NCI-H1694 (cell line): ENCODE measurements at places on chromosomes 3 and 15.

GRCh38 chr15:96595951-96596350 is 265.5 kb downstream of the NR2F2 start:
- DNase-seq = no peak

GRCh38 chr15:67900621-67901147 is 60.8 kb upstream of the RNU6-1 start:
- DNase-seq = no peak

- no peak for DNase-seq
Measured at GRCh38 chr3:102026656-102027055, 177.3 kb downstream of the NFKBIZ start.

- no peak for DNase-seq
Measured at GRCh38 chr3:183477801-183478456, 49.5 kb upstream of the MCF2L2 start.

GRCh38 chr3:152842413-152842812 is 7.5 kb downstream of the P2RY1 start:
- no peak for DNase-seq

DNA sequence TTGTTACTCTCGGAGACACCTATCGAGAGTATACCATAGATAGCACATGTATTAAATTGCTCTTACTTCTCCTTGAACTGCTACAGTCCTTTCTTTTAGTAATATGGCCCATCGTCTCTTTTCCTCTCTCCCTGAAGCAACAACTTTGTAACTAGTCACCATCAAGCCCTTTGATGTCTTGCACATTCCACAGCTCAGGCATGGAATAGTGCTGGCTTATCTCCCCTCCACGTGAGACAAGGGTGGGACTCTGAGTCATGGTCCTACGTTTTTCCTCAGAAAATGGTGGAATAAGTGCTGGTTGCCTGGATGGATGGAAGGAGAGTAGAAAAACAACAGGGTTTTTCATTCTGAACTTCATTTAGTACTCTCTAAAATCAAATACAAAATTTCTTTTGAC is 163.3 kb upstream of the MBNL1 start:
- no peak for DNase-seq

DNA sequence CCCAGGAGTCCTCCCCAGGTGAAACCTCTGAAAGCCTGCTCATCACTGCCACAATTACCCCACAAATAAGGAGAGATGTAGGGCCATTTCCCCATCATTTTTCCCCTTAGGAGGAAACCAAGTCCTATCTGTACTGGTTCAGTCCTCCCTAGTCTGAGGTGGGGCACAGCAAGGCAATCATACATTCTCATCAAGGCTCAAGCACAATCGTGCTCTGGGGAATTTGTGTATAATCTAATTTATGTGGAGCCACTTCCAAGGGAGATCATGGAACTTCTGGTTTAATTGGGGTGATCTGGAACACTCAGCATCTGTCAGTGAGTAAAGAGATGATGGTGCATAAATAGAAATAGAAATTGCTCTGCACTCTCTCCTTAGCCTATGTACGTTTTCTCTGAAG is 546.9 kb downstream of the IGSF11 start:
- no peak for DNase-seq

DNA sequence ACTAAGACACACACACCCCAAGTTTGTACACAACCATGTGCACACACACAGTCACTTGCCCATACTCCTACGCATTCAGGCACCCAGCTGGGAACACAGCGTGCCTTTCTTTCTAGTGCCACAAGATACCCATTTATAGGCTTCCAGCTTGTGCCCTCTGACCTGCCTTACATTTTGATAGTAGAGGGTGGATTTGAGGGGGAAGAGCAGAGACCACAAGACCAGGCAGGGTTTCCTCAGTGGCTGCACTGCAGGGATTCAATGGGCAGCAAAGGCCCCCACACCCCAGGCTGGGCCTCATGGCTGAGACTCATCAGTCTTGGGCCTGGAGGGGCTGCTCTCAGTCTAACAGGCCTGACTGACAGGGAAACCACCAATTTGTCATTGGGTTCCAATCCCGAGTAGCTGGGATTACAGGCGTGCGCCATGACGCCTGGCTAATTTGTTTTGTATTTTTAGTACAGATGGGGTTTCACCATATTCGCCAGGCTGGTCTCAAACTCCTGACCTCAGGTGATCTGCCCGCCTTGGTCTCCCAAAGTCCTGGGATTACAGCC is 18.8 kb upstream of the ANKDD1A start:
- DNase-seq = no peak
